ENCODE measurements at places on chromosomes 4 and X.

- no peak overlapping the region for H3K27ac ChIP-seq
- H3K4me1 ChIP-seq, result no peaks in the 10 kb centered on the region
- DNase-seq, result no peak
Observed at GRCh38 chrX:105870445-105870844, 48.1 kb downstream of the NRK start.

GRCh38 chrX:47174846-47175587 lies 18.6 kb upstream of the UBA1 start:
- no peak overlapping the region for H3K4me3 ChIP-seq
- peaks cover 15% of the 10 kb centered on the region for H3K36me3 ChIP-seq
- no peak for DNase-seq
- H3K4me1 ChIP-seq, result no peaks in the 10 kb centered on the region
- no peaks in the 10 kb centered on the region for H3K27me3 ChIP-seq

GRCh38 chr4:18917689-18918088 lies 896.1 kb upstream of the LCORL start:
- no peaks in the 10 kb centered on the region for H3K27me3 ChIP-seq
- H3K36me3 ChIP-seq, result no peaks in the 10 kb centered on the region
- DNase-seq, result no peak
- H3K4me1 ChIP-seq, result peaks cover 9% of the 10 kb centered on the region
- H3K27ac ChIP-seq, result no peak overlapping the region

GRCh38 chr4:59597536-59598329 lies 1602.4 kb upstream of the ADGRL3 start:
- no peak overlapping the region for H3K4me3 ChIP-seq
- no peaks in the 10 kb centered on the region for H3K36me3 ChIP-seq
- H3K4me1 ChIP-seq, result no peaks in the 10 kb centered on the region
- H3K27ac ChIP-seq, result no peak overlapping the region
- H3K27me3 ChIP-seq, result no peaks in the 10 kb centered on the region

GRCh38 chr4:98728871-98729270 lies 70.5 kb upstream of the TSPAN5 start:
- peaks cover 11% of the 10 kb centered on the region for H3K4me1 ChIP-seq
- DNase-seq, result no peak
- H3K36me3 ChIP-seq, result no peaks in the 10 kb centered on the region
- H3K4me3 ChIP-seq, result no peak overlapping the region
- no peaks in the 10 kb centered on the region for H3K27me3 ChIP-seq
- peak overlapping the region; percentile 14 for H3K27ac ChIP-seq

DNA sequence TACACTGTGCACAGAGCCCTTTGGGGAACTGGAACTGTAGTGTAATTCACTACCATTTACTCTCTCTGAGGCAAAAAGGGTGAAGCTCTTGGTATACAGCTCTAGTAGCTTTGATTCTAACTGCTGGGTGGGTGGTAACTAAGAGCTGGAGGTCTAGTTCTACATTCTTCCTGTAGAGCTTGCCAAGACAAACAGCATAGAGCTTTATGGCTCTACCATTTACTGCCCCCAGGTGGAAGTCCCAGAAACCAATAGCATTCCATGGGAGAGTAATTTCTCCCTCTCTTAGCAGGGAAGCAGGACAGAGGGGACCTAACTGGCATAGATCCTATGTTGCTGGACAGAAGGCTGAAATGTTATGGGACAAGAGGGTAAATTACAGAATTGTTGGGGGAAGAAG lies 26.7 kb downstream of the HDAC8 start:
- no peak for DNase-seq
- H3K27me3 ChIP-seq, result no peaks in the 10 kb centered on the region

DNA sequence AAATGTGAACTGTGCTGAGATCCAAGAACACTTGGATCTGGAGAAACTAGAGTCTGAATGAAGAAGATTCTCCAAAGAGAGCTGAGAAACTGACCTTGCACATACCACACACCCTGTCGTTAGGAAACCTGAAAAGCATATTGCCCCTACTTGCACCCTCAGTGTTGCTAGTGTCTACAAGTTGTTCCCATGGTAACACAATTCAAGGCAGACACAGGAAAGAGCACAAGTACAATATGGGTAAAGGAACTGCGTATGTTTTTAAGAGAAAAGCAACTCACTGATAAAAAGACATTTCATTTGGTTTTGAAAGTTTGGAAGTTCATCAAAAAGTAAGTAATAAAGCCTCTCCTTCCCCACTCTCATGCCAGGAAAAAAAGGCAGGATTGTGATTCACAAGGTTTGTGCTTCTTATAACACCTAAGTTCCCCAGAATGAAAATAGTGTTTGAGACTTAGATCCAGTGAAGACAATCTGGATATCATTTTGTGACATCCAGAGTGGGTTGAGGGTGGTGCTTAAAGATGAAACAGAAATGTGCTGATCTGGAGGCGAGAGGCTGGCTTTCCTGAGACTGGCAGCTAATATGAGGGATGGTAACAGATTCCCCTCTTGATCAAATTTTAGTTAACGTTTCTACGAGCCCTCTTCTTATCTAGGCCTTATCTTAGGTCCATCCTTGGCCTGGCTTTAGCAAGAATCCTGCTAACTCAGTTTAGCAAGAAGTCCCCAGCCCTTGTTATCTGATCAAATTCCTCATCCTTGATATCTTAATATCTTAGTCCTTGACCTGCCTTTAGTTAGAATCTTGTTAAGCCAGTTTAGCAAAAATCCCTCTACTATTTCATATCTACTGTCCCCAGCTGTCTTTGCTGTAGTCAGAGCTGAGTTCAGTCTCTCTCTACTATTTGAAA lies 42.3 kb downstream of the NIPAL1 start:
- H3K27me3 ChIP-seq, result no peaks in the 10 kb centered on the region
- H3K4me3 ChIP-seq, result no peak overlapping the region
- H3K27ac ChIP-seq, result no peak overlapping the region
- DNase-seq, result no peak

DNA sequence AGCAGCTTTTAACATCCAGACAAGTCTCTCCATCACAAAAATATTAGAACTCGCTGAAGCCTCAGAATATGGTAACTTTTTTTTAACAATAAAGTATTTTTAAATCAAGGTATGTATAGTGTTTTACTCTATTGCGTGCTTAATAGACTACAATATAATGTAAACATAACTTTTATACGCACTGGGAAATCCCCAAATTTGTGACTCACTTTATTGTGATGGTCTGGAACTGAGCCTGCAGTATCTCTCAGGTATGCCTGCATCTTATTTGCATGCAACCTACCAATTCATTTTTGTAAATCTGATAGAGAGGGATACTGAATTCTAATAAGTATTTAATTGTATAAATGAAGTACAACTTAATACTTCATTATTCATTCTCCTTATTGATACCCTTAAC lies 823.5 kb downstream of the ADGRL3 start:
- no peaks in the 10 kb centered on the region for H3K27me3 ChIP-seq
- H3K4me1 ChIP-seq, result no peaks in the 10 kb centered on the region
- no peak overlapping the region for H3K27ac ChIP-seq
- no peaks in the 10 kb centered on the region for H3K36me3 ChIP-seq
- H3K4me3 ChIP-seq, result no peak overlapping the region

DNA sequence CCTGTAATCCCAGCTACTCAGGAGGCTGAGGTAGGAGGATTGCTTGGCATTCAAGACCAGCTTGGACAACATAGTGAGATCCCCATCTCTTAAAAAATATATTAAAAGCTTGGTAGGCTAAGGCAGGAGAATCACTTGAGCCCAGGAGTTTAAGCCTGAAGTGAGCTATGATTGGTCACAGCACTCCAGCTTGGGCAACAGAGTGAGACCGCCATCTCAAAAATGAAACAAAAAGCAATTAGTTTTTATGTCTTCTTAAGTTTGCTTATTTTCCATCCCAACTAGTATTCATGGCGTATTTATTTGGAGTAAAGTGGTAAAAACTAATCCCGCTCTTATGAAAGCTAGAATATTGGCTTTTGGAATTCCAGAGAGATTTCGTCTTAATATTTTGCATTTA lies 25.4 kb upstream of the PDE5A start:
- H3K27me3 ChIP-seq, result no peaks in the 10 kb centered on the region
- no peaks in the 10 kb centered on the region for H3K4me1 ChIP-seq
- DNase-seq, result no peak
- H3K27ac ChIP-seq, result no peak overlapping the region
- H3K4me3 ChIP-seq, result no peak overlapping the region

- H3K4me3 ChIP-seq, result no peak overlapping the region
- no peaks in the 10 kb centered on the region for H3K36me3 ChIP-seq
- H3K27me3 ChIP-seq, result no peaks in the 10 kb centered on the region
- no peak for DNase-seq
- H3K4me1 ChIP-seq, result no peaks in the 10 kb centered on the region
Observed at GRCh38 chr4:69832326-69833030, 27.5 kb downstream of the SULT1E1 start.

- H3K36me3 ChIP-seq, result no peaks in the 10 kb centered on the region
- peak overlapping the region; percentile 52 for H3K27ac ChIP-seq
- no peak for DNase-seq
- no peak overlapping the region for H3K4me3 ChIP-seq
- peaks cover 6% of the 10 kb centered on the region for H3K4me1 ChIP-seq
Observed at GRCh38 chrX:72045552-72046277, 86.0 kb downstream of the RTL5 start.

GRCh38 chr4:84481077-84481859 lies 17.8 kb downstream of the NKX6-1 start:
- no peak for DNase-seq
- no peak overlapping the region for H3K4me3 ChIP-seq
- H3K4me1 ChIP-seq, result no peaks in the 10 kb centered on the region
- peaks cover 98% of the 10 kb centered on the region for H3K27me3 ChIP-seq
- H3K27ac ChIP-seq, result no peak overlapping the region

GRCh38 chr4:174255786-174256185 lies 27.7 kb downstream of the FBXO8 start:
- no peak for DNase-seq
- peaks cover 14% of the 10 kb centered on the region for H3K36me3 ChIP-seq
- H3K4me3 ChIP-seq, result no peak overlapping the region
- no peak overlapping the region for H3K27ac ChIP-seq
- H3K4me1 ChIP-seq, result peaks cover 6% of the 10 kb centered on the region

DNA sequence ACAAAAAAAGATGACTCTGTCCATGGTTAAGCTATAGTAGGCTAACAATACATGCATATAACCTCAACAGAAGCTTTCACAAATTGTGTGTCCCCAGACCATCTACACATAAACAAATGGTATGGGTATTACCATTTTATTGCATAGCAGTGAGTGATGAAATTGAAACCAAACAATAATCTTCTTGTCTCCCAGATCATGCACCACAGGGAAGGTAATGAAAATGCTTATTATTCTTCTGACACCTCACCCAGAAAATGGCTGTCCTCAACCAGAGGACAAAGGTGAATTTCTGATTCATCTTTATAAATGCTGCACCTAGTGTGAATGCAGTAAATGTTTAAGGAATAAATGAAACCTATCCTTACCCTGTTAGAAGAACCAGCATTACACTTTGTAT lies 8.0 kb downstream of the PRSS12 start:
- H3K4me1 ChIP-seq, result peaks cover 25% of the 10 kb centered on the region
- no peaks in the 10 kb centered on the region for H3K36me3 ChIP-seq
- no peak overlapping the region for H3K4me3 ChIP-seq
- DNase-seq, result no peak

DNA sequence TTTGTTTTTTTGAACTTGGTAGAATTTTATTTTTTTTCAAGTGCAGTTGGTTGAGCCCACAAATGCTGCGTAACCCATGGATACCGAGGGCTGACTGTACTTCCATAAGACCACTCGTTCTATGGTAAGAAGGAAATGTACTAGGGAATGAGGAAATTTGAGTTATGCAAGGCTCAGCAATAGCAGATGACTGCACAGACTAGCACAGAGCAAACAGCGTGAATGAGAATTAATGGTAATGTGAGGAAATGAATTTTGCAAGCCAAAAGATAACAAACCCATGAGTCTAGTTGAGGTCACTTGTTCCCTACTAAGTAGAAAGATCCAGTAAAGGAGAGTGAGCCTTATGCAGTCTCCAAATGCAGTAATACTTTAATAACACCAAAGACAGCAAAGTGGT lies 17.4 kb downstream of the GSPT2 start:
- no peak overlapping the region for H3K27ac ChIP-seq
- H3K4me1 ChIP-seq, result no peaks in the 10 kb centered on the region

- no peak for DNase-seq
- H3K27me3 ChIP-seq, result no peaks in the 10 kb centered on the region
- H3K4me3 ChIP-seq, result no peak overlapping the region
- H3K36me3 ChIP-seq, result no peaks in the 10 kb centered on the region
- H3K27ac ChIP-seq, result no peak overlapping the region
Observed at GRCh38 chr4:90943311-90943710, 816.1 kb downstream of the CCSER1 start.

DNA sequence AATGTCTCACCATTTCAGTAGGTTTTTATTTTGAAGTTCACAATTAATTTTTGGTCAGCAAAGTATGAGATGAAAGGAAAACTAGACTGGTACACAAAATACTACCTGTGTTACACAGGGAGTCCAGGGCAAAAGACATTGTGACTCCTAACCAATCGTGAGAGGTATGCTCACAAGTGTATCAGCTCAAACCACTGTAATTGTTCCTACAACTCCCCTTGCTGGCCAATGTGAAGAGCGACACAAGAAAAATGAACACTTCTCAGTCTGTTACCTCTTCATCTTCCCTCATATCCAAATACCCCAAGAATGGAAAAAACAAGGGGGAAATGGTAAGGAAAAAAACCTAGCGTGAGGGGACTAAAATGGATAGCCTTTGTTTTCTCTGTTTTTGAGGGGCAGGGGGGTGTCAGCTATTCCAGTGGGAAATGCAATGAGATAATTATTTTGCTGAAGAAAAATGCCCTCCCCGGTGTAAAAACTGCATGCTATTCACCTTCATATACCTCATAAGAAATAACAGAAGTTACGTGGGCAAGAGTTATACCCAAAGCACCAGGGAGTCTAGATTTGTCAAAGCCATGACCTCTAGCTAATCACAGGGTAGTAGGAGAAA lies 30.6 kb upstream of the NSUN7 start:
- H3K4me1 ChIP-seq, result peaks cover 5% of the 10 kb centered on the region
- H3K27me3 ChIP-seq, result no peaks in the 10 kb centered on the region
- no peak overlapping the region for H3K4me3 ChIP-seq
- DNase-seq, result no peak

DNA sequence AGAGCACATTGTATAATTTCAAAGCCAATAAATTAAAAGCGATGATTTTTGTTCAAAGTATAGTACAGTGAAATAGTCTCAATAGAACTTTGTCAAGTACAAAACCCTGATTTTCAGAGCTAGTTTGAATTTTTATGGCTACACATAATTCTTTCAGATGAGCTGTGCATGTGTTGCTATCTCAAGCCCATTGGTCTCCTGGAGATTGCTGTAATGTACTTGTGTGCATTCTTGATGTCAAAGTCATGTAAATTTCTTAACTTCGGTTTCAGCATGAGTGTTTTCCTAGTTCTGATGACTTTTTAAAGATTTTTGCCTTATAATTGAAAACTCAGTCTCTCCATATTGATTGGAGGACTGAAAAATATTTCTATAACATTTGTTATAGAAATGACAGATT lies 200.8 kb downstream of the CEP135 start:
- H3K27ac ChIP-seq, result no peak overlapping the region
- DNase-seq, result no peak
- no peaks in the 10 kb centered on the region for H3K4me1 ChIP-seq
- H3K36me3 ChIP-seq, result no peaks in the 10 kb centered on the region

Data from RWPE2 (cell line).